ENCODE measurements at places on chromosomes 11 and 22.

DNA sequence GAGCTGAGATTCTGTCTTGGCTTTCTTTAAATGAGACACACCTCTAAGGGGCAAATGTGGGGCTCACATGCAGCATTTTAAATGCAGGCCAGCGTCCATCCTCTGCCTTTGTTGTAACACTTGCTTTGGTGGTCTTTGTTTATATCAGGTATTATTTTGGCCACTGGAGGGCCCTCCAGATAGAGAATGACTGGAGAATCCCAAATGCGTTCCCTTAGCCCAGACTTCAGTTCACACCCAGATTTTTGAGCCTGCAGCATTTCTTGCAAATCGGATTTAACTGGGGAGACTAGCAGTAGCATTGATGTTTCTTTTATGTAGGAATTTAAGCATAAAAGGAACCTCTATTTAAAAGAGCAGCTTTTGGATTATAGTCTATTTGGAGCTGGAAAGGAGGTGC is 200.2 kb upstream of the SORL1-AS1 start:
- peak; percentile 58 for DNase-seq

DNA sequence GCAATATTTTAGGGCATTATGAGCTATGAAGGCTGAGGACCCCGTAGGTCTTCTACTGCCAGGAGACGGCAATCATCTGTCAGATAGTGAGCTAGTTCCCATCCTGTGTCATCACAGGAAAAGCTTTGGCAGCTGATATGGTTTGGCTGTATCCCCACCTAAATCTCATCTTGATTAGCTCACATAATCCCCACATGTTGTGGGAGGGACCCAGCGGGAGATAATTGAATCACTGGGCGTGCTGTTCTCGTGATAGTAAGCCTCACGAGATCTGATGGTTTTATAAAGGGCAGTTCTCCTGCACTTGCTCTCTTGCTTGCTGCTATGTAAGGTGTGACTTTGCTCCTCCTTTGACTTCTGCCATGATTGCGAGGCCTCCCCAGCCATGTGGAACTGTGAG is 18.1 kb downstream of the CSRP3 start:
- DNase-seq = peak; percentile 78

GRCh38 chr22:22743128-22743760 is 98.8 kb downstream of the GGTLC2 start:
- no peak for DNase-seq

DNA sequence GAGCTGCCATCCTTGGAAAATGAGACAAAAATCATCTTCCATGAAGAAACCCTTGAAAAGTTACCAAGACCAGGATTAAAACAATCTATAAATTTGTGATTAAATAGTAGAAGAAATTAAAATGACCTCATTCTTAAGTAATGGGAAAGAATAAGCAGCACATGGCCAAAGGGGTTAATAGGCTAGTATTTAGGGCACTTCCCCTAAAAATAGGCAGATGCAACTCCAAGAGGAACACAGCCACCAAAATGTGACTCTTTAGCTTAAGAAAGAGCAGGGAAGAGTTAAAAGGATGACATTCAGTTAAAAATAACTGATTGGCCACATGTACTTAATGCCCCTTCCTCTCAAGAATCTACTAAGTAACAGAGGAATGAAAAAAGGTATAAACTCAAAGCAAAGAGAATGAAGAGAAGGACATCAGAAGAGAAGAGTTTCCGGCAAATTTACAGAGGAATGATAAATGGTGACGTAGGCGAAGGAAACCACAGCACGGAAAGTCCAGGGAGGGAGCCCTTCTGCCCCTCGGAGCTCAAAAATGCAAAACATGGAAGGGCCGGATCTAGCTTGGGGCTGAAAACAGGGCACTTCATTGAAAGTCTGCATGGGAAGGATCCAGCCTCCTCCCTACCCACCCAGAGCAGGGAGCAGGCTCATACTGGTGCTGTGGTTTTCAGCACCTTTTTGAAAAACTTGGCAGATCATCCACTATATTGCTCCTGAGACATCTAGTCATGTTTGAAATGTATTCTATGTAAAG is 17.8 kb downstream of the SCUBE2 start:
- no peak for DNase-seq

DNA sequence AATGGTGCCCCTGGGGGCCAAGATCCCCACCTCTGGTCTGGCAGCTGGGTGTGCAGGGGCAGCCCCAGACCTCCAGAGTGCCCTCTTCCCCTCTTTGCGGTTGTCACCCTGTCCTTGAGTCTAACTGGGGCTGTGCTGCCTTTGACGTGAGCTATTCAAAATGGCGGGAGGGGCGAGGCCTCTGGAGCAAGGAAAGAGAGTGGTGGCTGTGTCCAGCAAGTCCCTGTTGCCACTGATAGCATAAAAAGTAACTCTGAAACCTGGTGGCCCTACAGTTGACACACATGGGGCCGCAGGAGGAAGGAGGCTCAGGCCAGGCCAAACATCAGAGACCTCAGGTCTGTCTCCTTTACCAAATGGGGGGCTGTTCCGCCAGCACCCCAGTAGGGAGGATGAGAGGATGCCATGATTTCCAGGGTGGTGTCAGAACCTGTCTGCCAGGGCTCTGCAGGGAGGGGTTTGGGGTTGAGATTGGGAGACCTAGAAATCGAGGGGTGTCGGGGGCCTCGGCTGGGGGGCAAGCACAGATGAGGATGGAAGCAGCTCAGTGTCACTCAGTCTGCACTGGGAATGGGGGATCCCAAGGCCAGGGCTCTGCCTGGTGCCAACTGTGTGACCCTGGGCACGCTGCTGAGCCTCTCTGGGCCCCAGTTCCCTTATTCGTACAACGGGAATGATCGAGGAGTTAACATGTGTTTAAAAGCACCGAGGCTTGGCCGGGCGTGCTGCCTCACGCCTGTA is 49.2 kb upstream of the KCNQ1OT1 start:
- DNase-seq = no peak

GRCh38 chr11:131632971-131633370 is 262.6 kb downstream of the NTM start:
- no peak for DNase-seq

GRCh38 chr11:130163346-130164220 is 4.0 kb downstream of the ST14 start:
- no peak for DNase-seq

GRCh38 chr11:65918211-65919140 is at the start of gene C11orf68:
TSS of gene C11orf68 (minus strand) at chr11:65919062. CDS start at chr11:65919031, 31 bp downstream.
- peak; percentile 52 for DNase-seq

DNA sequence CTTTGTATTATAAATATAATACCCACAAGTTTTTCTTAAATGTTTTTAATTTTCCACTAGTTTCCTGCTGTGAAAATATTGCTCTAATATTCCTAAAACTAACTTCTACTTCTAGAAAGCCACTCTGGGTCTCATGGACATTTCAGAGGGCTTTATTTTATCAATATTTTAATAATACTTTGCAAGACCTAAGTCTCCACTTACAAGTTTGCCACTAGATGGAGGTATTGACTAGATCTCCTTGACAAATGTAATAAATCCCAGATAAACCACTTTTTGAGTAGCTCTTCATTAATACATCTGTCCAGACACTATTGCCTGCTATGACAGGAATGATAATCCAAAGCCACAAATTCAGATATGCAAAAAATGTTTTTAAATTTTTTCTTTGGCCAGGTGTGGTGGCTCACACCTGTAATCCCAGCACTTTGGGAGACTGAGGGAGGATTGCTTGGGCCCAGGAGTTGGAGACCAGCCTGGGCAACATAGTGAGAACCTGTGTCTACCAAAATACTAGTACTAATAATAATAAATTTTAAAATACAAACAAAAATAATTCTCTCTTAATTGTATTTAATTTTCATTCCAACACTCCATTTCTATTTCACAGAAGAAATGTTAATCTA is 3.5 kb upstream of the ACAT1 start:
- peak; percentile 39 for DNase-seq

GRCh38 chr11:6703247-6704063 is 20.3 kb upstream of the MRPL17 start:
- DNase-seq = peak; percentile 73

- no peak for DNase-seq
Measured at GRCh38 chr22:33572086-33572485, 348.2 kb downstream of the LARGE1 start.

DNA sequence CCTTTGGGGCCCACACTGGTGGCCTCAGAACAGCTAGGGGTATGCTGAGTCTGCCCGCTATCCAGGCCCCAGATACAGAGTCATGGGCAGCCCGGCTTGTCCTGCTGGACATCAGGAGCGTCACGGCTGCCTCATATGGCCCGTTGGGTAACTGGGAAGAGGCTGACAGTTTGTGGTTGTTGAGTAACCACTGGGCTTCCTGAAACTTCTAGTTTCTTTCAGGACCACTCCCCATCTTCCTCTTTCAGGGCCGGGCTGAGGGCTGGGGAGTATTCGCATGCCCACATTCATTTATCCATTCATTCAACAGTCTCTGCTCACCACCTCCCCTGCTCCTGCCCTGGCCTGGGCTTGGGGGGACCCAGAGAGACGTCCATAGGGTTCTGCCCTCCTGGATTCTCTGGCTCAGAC is 13.4 kb upstream of the P2RY2 start:
- DNase-seq = no peak

GRCh38 chr22:44489026-44489425 is 9.0 kb downstream of the RTL6 start:
- no peak for DNase-seq

DNA sequence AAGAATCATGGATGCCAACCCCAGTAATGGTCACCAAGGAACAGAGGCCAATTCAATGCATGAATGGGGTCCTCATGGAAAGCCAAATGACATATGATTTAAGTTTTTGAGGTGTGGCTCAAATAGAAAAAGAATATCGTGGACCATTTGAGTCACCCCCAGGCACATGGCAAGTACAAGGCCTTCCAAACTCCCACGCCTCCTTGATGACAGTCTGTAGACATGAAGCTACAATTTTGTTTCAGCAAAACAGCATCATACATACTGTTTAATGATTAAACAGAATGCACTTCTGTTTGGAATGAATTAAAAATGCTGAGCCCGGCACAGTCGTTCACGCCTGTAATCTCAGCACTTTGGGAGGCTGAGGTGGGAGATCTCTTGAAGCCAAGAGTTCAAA is 7.4 kb downstream of the FADD start:
- DNase-seq = no peak

GRCh38 chr11:20088397-20089225 is 71.7 kb downstream of the DBX1 start:
- DNase-seq = no peak

- no peak for DNase-seq
Measured at GRCh38 chr11:28476049-28476448, 367.9 kb downstream of the METTL15 start.

DNA sequence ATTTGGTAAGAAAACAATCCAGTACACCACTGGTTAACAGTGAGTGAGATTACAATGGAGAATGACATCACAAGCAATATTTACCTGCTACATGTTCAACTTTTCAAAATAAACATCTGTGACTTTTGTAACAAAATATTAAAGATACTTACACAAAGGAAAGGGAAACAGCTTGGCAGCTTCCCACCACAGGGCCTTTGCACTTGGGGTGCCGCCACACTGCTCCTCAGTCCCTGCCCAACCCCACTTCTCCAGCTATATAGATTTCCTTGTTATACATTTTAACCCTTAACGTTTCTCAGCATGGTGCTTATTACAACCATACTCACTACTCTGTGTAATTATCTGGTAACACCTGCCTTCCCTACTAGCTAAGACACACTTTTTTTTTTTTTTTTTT is 10.9 kb downstream of the KMT5B start:
- DNase-seq = no peak

DNA sequence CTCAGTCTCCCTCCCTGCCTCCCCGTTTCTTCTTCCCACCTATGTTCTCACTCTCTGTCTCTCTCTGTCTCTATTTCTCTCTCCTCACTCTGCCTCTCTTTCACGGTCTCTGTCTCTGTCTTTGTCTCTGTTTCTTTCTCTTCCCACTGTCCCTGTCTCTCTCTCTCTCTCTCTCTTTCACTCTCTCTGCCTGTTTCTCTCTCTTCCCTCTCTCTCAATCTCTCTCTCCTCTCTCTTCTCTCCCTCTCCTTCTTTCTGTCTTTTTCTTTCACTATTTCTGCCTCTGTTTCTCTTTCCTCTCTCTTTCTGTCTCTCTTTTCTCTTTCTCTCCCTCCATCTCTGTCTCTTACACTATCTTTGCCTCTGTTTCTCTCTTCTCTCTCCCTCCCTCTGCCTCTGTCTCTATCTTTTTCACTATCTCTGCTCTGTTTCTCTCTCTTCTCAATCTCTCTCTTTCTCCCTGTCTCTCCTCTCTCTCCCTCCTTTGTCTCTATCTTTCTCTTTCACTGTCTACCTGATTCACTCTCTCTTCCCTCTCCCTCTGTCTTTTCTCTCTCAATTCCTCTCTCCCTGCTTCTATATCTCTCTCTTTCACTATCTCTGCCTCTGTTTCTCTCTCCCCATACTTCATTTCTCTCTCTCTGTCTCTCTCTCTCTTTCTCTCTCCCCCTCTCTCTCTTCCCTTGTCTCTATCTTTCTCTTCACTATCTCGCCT is 5.4 kb downstream of the APLNR start:
- no peak for DNase-seq

All from SJCRH30 (cell line).